Dermis blood vessel endothelial cell (primary cell): ENCODE measurements at places on chromosomes 3 and 15. TPM values are rescaled to one million over a fixed set of nuclear protein-coding genes. Genes with fewer than 3 reads are reported as not detected.
A peak's percentile ranks its signal among the peaks of the same experiment; 100 is the strongest.

GRCh38 chr15:89813381-89814111 is 1.1 kb downstream of the ANPEP start:
- no peak for DNase-seq

The IQCF5 gene
- not detected in 2 replicates for total RNA-seq

The AADAC gene
- 0.19 TPM in 1 of 2 replicates, not detected in the other for total RNA-seq

The DNAH1 gene
- 3.3 and 5.6 TPM in 2 replicates for total RNA-seq

DNA sequence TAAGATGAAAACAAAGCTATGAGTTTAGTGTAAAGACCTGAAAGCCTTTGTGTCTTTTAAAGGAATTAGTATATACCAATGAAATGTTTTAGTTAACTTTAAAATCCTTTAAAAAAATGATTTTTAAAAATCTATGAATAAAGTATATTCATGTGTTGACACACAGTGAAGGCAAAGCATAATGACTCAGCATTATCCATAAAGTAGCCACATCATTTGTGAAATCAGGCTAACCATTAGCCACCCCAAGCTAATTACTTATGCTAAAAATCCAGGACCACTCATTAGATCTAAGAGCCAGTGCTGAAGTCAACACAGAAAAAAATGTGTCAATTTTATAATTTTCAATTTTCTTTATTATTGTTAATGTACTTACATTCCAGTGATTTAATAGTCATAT is 310.2 kb downstream of the TBC1D5 start:
- no peak for DNase-seq

DNA sequence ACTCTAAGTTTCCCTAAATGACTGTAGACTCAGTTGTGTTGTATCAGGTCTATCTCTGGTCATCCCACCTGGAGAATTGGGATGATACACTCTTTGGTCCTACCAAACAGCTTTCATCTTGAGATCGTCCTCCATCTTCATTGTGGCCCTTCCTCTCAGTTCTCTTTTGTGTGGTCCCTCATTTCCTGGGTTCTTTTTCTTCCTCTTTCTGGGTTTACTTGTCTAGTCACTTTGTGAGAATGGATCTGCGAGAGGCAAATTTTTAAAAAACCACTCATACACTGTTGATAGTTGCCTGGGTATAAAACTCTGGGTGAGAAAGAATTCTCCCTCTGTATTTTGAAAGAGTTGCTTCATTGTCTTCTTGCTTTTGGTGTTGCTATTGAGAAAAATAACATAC is 6.0 kb upstream of the AMOTL2 start:
- no peak for DNase-seq

DNA sequence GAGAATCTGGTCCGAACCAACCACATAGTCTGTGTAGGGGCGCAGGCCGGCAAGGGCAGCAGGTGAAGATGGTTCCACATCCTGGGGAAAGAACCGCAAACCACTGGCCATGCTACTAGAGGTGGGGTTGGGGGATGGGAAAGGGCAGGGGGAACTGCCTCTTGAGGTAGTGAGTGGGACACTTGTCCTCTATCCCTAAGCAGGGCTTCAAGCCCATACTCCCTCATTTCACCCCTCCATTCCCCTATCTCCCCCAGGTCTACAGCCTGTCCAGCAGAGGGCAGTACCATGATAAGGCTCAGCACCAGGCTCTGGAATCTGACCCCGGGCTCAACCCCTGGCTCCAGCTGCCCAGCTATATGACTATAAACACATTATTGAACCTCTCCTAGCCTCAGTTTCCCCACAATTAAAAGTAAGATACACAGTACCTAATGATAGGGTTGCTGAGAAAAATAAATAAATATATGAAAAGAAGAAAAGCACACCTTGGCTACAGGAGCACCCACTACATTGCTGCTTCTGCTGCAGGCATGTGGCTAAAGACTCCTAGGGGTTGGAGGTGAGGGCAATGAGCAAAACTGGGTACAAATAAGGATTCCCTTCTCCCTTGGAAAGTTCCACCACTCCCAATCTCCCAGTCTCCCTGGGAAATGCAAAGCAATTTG is 6.3 kb downstream of the GORASP1 start:
- peak; percentile 71 for DNase-seq

- DNase-seq, result no peak
Observed at GRCh38 chr3:71672340-71672739, 52.9 kb downstream of the EIF4E3 start.

The GOLGA8G gene
- not detected in 2 replicates for total RNA-seq

The REC114 gene
- total RNA-seq, result not detected in 2 replicates

GRCh38 chr3:184944241-184944640 is 132.3 kb downstream of the VPS8 start:
- no peak for DNase-seq

DNA sequence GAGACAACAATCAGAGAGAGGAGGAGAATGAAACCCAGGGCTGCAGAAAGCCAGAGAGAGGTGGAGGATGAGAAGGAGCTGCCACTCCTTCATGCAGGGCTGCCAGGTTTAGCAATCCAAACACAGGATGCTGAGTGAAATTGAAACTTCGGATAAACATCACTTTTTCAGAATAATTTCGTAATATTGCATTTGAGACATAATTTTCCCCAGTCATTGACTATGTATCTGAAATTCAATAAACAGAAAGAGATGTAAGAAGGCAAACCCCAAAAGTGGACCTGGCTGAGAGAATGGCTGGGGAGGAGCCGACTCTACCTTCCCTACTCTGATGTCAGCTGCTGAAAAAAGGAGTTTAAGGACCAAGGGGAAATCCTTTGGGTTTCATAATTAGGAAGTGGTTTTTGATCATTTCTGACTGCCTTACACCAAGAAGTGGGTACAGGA is 33.8 kb downstream of the SLC9A9 start:
- no peak for DNase-seq
